ENCODE measurements at places on chromosomes 12 and 14. TPM values are rescaled to one million over a fixed set of nuclear protein-coding genes. Genes with fewer than 3 reads are reported as not detected.
A peak's percentile ranks its signal among the peaks of the same experiment; 100 is the strongest.

The DLK1 gene
- not detected for polyA plus RNA-seq

DNA sequence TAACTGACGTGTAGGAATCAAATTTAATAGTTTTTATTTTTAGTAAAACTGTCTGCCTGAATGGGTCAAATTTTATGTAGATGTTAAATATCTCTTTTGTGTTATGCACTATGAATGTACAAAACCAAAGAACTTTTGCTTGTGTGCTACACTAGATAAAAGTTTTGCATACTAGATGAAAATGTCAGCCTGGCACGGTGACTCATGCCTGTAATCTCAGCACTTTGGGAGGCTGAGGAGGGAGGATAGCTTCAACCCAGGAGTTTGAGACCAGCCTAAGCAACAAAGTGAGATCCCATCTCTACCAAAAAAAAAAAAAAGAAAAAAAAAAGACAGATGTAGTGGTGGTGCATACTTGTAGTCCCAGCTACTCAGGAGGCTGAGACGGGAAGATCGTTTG, 11.1 kb downstream of the AEBP2 start:
- no peak for DNase-seq

GRCh38 chr12:113929312-113929989, 36.7 kb downstream of the RBM19 start:
- DNase-seq: no peak

DNA sequence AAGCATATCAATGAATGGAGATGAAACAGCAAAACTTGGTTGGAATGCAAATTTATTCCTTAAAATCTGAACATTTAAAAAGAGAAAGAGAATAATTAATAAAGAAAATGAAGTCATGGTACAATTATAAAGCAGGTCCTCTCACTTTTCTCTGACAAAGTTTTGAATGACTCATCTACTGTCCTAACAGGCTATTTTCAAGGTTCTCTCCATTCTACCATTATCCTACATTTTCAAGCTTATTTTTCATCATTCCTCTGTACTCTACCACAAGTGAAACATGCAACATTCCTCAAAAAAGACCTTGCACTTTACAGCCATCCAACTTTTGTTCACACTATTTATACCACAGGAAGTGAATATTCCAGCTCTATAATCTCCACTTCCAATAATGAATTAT, 36.9 kb upstream of the AP4S1 start:
- DNase-seq: no peak

The SLC25A47 gene
- not detected for polyA plus RNA-seq

- DNase-seq: no peak
Observed at GRCh38 chr14:34053666-34054065, 102.8 kb upstream of the EGLN3 start.

DNA sequence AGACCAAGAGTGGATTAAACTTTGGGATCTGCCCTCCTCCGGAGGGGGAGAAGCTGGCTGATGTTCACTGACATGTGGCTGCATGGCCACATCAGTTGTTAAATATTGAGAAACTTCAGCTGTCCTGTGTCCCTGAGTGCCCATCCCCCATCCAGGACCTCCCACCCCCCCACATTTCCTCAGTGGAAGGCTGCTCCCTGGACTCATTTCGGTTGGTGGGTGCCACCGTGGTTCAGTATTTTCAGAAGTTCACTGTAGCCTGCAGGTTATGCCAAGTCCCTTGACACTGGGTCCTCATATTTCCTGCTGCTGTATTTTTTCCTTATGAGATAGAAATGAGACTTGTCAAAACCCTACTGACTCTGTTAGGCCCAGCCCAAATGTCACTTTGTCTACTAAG, 302.4 kb downstream of the CACNA1C start:
- DNase-seq: no peak

The TPPP2 gene
- polyA plus RNA-seq: not detected

DNA sequence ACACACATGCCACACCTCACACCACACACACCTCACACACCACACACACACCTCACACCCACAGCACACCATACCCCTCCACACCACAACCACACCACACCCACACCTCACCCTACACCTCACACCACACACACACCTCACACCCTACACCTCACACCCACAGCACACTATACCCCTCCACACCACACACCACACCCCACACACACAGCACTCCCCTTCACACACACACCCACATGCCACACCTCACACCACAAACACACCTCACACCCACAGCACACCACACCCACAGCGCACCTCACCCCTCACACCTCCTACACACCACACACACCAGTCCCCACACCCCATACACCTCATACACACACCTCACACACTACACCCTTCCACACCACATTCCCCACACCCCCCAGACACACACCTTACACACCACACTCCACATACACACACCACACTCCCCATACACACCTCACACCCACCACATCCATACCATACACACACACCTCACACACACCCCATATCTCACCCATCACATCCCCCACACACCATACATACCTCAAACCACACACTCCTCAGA, 80.0 kb downstream of the ACTN1 start:
- no peak for DNase-seq

DNA sequence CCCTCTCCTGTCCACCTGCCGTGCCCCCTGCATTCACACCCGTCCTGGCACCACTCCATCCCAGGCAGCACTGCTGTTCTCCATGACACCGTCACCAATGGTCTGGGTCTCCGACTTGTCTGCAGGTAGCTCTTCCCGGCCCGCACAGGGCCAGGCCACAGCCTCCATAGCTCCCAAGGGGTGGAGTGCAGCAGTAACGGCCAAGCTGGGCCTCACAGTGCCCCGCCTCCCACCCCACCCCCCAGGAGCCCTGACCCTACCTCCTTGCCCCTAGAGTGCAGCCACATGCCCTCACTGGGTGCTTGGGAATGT, 12.9 kb downstream of the FBRSL1 start:
- DNase-seq: no peak

GRCh38 chr12:3837049-3837448, 36.1 kb downstream of the PARP11 start:
- no peak for DNase-seq

DNA sequence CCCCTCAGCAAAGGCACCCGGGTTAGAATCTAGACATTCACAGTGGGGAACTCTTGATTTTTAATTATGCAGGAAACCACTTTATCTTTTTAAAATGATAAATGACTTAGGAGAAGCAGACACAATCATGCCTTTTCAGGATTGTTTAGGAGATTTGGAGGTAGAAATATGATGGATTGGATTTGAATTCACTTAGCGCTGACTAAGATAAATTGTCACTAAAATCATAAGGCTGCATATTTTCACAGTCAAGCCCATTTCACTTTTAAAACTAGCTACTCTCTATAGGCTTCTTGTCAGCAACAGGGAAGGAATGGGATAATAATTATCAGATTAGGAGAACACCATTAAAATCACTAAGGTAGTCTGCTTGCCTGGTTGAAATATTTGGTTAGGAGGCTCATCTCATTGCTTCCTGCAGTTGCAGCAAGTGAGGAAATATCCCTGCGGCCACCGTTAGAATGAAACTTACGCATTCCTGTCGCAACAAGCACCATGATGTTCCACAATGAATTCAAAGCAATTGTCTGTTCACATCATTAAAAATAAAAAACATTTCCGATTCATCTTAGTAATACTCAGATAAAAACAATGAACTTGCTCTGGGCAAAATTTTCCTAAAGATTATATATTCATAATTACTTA, 31.9 kb downstream of the DACT1 start:
- DNase-seq: no peak

DNA sequence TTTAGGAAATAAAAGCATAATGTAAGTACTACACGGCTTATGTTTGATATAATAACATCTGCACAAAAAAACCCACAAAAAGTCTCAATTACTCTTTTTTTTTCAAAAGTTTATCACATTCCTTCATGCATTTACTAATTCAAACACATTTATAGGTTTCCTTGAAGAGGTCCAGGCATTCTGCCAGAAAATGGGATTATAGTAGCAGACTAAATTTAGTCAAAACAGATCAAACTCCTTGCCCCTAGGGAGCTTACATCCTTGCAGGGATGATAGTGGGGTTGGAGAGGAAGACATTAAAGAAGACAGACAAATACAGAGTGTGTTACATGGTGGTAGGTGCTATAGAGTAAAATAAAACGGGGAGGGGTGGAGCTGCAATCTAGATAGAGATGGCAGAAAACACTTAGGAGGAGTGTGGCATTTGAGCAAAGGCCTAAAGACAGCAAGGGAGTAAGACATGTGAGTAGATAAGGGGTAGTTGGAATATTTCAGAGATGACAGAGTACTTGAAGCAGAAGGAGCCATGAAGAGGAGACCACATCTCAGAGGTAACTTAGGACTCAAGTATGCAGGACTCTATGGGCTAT, 266.9 kb downstream of the PPFIA2 start:
- DNase-seq: no peak

DNA sequence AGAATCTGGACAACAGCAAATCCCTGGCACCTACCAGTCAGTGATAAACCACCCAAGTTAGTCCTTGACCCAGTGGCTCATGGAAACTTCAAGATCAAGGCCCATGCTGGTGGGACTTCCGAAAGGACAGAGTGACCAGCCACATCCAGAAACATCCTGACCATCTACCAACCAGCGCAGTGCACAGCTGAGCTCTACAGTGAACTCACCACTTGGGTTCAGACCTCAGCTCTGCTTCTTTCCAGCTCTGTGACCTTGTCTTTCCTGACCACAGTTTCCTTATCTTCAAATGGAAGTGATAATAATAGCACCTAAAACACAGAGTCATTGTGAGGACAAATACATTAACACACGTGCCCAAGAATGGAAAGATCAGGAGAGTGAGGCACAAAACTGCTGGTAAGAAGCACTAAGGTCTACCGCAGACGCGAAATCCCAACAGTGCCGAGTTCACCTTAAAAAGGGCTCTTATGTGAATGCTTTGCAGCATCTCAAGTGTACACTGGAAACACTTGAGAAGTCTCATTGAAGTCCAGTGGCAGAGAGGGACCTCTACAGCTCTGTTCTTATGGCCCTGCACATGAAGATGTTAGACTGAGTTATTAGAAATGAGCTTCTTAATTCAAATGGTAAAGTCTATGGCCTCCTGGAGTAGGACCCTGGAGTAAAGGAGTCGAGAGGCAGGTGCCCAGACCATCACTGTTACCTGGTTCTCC, 128.8 kb downstream of the CCDC60 start:
- DNase-seq: no peak

The NTS gene
- not detected for polyA plus RNA-seq

DNA sequence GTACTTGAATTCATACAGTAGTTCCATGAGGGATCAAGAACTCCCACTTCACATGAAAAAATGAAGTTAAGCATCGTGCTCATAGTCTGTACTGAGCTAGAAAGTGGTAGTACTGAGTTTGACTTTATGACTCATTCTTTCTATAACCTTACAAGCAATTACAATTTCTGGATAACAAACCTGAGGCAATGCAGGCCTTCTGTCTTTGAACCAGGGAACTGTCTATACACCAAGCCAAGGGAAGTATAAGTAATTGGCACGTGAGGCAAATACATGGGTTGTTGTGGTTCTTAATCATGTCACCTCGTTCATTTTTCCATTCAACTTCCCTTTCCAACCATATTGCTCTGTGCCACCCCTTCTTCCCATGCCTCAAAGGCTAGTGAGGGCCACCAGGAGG, 16.8 kb downstream of the GNS start:
- no peak for DNase-seq

GRCh38 chr12:95700316-95700785, 90.2 kb downstream of the NTN4 start:
- peak; percentile 82 for DNase-seq

The BATF gene
- not detected for polyA plus RNA-seq

All from BJ (cell line).